Nephron progenitor cell (in vitro differentiated cells): ENCODE measurements at places on chromosomes 6 and 20.

- peak overlapping the region; percentile 94 for H3K4me3 ChIP-seq
- H3K4me1 ChIP-seq, result peaks cover 31% of the 10 kb centered on the region
- peaks cover 16% of the 10 kb centered on the region for H3K27me3 ChIP-seq
These were observed 558 bp upstream of the CCDC167 start for GRCh38 chr6:37500294-37500608.

DNA sequence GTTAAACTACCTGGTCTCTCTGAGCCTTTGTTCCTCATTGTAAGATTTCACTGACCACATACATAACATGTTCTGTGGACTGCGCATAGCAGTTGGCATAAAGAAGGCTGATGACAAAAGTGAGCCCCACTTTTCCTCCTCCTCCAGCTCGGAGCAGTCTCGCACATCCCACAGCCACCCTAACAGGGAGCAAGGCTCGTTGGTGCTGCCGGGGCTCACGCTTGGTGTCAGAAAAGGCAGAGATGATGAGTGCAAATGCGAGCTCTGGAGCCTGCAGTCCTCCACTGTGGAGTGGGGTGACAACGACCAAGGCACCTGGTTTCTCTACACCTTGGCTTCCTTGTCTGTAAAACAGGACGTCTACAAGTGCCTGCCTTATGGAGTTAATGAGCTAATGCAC is 9.7 kb downstream of the TGM3 start:
- no peak overlapping the region for H3K4me3 ChIP-seq
- H3K27me3 ChIP-seq, result peaks cover 13% of the 10 kb centered on the region
- H3K4me1 ChIP-seq, result peaks cover 30% of the 10 kb centered on the region
- no peak for DNase-seq
- H3K27ac ChIP-seq, result no peak overlapping the region

GRCh38 chr20:6040540-6040939 is 13.3 kb downstream of the LRRN4 start:
- H3K4me3 ChIP-seq, result no peak overlapping the region
- DNase-seq, result no peak
- H3K27ac ChIP-seq, result peak overlapping the region; percentile 90
- no peaks in the 10 kb centered on the region for H3K4me1 ChIP-seq

DNA sequence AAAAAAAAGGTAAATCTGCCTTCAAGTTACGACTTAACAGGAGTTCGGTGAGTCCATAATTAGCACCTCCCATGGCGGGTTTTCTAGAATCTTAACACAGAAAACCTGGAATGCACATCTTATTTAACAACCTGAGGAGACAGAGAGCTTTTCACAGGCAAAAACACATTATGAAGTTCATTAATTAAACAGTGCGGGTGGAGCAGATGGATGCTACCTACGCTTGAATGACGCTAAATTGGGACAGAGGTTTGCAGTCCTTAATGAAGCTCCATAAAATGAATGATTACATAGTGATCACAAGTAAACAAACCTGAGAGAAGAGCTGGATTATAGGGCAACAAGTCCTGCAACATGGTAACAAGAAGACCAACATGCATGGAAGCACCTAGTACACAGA is 81.0 kb downstream of the INSM1 start:
- peaks cover 4% of the 10 kb centered on the region for H3K36me3 ChIP-seq
- no peak overlapping the region for H3K27ac ChIP-seq
- H3K4me1 ChIP-seq, result peaks cover 9% of the 10 kb centered on the region

DNA sequence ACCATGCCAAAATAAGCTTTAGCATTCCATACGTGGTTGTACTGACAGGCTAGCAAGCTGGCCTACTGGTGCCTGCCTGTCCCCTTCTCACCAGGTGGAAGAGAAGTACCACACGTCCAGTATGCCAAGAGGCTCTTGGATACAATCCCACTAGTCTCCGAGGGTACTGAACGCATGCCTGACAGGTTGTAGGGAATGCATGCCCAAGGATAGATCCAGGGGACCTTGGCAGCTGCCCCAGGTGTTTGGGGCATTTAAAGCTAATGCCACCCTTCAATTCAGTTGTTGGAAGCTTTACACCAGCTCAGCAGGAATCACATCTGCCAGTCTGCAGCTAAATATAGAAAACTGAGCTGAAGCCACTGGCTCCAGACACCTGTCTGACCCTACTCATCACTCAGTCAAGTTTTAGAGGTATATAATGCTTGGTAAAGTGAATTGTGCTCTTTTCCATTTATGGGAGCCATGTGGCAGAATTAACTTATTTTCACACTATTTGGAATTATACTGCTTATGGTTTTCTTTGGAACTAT is 4.9 kb downstream of the TUBB2B start:
- no peak overlapping the region for H3K4me3 ChIP-seq
- H3K36me3 ChIP-seq, result peaks cover 24% of the 10 kb centered on the region
- peaks cover 11% of the 10 kb centered on the region for H3K27me3 ChIP-seq
- no peak overlapping the region for H3K27ac ChIP-seq
